ENCODE measurements at places on chromosomes 4 and X.
A peak's percentile ranks its signal among the peaks of the same experiment; 100 is the strongest.

DNA sequence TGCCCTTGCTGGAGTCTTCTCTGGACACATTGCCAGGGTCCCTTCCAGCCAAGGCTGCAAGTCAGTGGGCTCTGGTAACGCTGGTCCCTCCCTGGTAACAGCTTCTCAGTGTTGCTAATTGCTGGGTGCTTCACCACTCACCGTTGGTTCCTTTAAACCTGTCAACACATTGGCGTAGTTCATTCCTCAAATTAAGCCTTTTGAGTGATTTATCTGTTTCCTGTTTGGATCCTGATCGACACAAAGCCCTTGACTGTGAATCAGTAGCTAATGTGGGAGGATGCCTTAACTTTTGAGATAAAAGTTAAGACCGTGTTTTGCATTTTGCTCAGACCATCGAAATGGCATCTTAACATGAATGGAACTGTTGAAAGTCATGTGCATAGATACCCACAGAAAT, 125.9 kb downstream of the AMELX start:
- no peak for DNase-seq

DNA sequence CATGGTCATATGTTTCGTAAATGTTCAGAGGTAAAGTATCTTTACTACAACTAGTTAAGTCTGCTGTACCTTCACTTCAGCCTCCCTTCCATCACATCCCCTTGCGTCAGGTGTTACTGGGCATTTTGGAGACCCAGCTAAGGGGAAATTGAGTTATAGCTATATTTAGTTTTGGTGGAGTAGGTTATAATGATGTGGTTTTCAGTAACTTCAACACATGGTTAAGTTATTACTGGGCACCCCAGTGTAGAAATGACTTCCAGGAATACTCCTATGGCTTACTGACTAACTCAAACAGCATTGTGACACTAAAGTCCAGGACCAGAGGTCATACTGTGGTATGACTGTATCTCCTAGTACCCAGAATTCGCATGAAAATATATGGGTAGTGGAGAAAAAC, 23.4 kb upstream of the ACSL1 start:
- DNase-seq: no peak

- no peak for DNase-seq
Observed at GRCh38 chr4:81715757-81716156, 244.1 kb upstream of the RASGEF1B start.

DNA sequence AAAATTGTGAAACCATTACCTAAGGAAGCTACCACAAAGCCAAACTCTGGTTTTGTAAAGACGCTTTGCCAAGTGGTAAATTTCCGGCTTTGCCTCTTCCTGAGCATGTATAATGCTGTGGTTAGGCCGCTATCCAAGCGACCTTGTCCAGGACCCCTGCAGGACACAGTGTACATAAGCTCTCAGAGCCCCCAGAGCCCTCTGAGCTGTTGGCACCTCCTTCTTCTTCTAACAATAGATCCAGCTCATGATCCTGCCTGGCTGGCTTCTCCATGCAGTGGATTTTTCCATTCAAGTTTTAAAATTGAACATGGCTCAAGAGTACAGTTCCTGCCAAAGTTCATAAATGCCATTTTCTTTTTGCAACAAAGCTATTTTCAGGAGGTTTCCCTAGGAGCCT, 326.7 kb downstream of the MAPK10 start:
- no peak for DNase-seq

- DNase-seq: no peak
Observed at GRCh38 chr4:79650794-79651431, 242.9 kb upstream of the GK2 start.

- peak; percentile 53 for DNase-seq
Observed at GRCh38 chrX:154750301-154751202, at the start of gene GAB3. Gene GAB3, minus strand, starts transcription at chrX:154751077. Its CDS starts 52 bp downstream, at chrX:154751025.

- no peak for DNase-seq
Observed at GRCh38 chr4:46124773-46125413, 1.0 kb upstream of the GABRG1 start.

GRCh38 chr4:77201857-77202256, 44.9 kb downstream of the CCNG2 start:
- no peak for DNase-seq

GRCh38 chr4:61162116-61162515, 38.0 kb upstream of the ADGRL3 start:
- DNase-seq: no peak

DNA sequence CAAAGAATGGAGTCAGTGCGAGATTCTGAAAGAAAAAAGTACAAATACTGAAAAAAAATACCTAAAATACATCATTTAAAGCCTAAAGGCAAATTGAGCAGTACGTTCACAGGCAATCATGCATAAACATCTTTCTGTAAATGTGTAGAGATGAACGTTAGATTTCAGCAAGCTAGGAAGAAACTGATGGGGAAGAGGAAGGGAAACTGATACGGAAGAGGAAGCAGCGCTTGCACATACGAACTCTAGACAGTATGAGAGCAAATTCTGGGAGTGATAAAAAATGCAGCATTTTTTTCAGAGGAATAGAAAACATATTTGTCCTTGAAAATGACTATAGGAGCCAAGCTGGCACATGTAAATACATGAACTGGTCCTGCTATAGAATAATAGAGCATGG, 9.4 kb downstream of the ANKRD50 start:
- DNase-seq: no peak

GRCh38 chr4:151629097-151629783, 131.6 kb downstream of the GATB start:
- no peak for DNase-seq

GRCh38 chrX:29040160-29040559, 452.9 kb downstream of the IL1RAPL1 start:
- DNase-seq: no peak

- DNase-seq: no peak
Observed at GRCh38 chrX:14801136-14801535, 71.7 kb downstream of the FANCB start.

- no peak for DNase-seq
Observed at GRCh38 chr4:156475322-156475721, 496.3 kb downstream of the PDGFC start.

DNA sequence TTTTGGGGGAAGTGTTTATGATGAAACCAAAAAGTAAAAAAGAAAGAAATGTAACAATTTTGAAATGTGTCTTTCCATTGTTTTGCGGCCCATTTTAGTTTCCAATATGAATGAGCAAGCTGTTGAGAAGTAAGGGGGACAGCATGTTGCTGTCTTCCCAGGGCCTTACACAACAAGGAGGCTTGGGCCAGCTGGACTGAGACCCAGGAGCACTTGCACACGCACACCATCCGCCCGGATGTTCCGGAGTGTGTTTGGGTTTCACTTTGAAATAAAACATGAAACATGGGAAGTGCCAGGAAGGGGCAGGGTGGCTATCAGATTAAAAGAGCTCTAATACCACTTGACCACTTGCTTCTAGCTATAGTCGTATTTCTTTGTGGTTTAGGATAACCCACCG, 144.4 kb downstream of the NHS start:
- no peak for DNase-seq

DNA sequence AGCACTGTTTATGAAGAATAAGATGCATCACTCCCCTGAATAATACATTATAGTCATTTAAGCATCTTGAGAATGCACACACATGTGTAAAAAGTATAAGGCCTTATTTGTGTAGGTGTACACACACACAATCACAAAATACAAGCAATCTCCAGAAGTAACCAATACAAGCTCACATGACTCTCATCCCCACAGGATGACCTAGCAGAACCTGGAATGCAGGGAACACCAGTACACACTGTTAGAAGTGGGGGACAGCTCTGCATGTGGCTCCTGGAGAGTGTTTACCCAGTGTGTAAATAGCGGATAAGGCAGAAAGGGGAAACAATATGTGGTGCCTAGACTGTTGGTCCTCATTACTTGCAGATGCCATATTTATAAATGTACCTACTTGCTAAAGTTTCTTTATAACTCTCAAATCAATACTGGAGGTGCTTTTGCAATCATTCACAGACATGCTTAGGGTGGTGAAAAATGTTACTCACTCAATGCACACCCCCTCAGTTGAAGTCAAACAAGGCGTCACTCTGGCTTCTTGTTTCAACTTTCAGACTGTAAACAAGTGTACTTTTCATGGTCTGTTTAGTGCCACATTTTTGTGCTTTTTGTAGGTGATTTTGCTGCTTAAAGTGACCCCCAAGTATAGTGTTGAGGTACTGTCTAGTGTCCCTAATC, 73.1 kb downstream of the MAGEB17 start:
- no peak for DNase-seq

DNA sequence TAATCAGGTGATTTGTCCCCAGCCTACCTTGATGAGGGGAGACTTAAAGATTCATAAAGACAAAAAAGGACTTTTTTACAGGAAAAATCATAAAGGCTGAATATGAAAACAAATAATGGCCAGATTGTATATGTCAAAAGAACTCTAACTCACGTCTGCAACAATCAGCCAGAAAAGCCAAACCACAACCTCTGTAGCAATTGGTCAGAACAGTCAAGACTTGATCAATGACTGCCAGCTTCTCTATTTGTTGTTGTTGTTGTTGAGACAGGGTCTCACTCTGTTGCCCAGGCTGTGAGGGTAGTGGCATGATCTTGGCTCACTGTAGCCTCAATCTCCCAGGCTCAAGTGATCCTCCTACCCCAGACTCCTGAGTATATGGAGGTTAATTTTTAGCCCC, 35.9 kb upstream of the PPA2 start:
- no peak for DNase-seq

DNA sequence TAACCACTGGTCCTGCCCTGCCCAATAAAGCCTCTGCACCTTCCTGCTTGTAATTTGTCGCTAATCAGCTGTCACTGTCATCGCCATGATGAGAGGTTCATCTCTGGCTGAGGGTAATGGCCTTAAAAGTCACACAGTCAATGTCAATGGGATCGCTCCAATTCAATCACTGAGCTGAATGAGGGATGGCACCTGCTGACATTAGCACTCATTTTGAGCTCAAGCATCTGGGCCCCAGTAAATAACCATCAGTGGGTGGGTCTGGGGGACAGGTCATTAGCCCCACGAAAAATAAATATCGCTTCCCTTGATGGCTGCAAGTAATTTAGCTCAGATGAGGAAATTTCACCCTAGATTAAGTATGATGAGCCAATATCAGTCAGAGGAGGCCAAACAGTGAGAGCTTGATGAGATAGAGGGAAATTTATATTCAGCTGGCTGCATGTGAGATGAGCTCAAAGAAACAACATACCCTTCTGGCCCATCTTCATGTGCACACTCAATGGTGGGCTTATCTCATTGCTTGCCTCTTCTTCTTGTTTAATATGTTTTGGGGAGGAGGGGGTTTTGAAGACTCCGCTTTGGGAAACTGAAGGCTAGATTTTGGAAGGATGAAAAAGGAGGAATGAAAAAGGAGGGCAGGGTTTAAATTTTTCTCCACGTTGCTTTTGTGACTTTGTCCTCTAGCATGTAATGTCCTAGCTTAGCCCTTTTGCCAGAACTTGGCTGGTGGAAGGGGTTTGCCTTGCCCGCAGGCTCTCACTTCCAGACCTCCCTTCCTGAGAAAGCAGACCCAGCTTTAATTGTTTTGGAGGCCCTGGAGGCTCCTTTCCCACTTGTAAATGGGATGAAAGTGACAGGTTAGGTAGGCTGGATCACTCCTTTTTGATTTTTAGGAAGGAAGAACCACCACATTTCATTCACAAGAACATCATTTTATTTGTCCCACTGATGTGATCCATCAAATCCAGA, 84.8 kb upstream of the PAQR3 start:
- no peak for DNase-seq

- DNase-seq: no peak
Observed at GRCh38 chr4:12139296-12139695, 710.6 kb upstream of the HS3ST1 start.

- peak; percentile 1 for DNase-seq
Observed at GRCh38 chrX:147738265-147738664, 173.5 kb upstream of the FMR1 start.

DNA sequence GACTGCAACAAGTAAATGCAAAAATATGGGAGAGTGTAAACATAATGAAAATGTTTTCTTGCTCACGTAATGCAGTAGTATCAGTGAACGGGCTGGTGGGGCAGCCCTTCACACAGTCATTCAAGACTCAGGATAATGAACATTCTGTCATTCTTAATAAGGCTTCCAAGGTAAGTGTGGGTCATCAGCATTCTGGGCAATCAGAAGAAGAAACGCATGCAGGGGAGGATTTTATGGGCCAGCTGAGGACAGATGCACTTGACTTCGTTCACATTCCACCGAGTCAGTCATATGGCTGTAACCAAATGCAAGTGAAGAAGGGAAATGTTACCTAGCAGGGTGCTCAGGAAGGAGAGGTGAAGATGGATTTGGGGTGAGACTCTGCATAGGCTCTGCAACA, 68.0 kb upstream of the MAP9 start:
- DNase-seq: no peak

DNA sequence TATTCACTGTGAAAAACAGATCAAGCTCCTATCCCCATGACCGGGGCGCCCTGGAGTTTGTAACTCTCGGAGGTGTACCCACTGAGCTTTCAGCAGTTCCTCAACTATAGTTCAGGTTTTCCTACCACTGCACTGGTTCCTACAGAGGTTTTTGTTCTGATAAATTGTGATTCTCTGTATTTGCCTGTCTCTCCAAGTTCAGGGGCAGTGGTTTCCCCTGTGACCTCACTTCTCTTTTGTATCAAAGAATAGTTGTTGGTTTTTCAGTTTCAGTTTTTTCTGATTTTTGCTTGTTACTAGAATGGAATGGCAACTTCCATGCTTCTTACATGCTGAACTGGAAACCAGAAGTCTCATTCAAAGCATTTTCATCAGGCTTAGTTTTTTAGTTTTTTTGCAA, 56.8 kb upstream of the PLS3 start:
- no peak for DNase-seq

- no peak for DNase-seq
Observed at GRCh38 chr4:15479089-15479912, 9.6 kb downstream of the CC2D2A start.

GRCh38 chr4:24433515-24434214, 150.7 kb downstream of the DHX15 start:
- no peak for DNase-seq

DNA sequence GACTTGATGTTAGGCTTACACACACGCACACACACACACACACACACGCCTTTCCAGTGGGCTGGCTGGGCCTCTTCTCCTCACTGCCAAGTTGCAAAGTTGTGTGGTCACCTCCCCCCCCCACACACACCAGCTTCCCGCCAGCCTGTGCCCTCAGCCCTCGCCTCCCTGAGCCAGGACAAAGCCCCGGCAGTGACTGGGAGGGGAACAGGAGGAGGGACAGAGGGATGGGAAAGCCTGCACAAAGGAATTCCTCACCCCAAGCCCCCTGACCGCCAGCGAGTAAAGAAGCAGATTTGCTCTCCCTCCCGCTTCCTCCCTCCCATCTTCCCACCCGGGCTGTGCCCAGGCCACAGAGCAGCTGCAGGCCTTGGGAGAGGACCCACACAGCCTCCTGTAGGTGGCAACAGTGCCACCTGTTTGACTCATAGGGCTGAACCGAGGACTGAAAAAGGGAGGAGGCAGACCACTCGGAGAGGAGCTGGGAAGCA, at the start of gene GDPD2:
Gene GDPD2, plus strand, starts transcription at position 464 of the 491 bp plus-strand sequence. CDS start 1,671 bp downstream, outside the sequence.
- no peak for DNase-seq

DNA sequence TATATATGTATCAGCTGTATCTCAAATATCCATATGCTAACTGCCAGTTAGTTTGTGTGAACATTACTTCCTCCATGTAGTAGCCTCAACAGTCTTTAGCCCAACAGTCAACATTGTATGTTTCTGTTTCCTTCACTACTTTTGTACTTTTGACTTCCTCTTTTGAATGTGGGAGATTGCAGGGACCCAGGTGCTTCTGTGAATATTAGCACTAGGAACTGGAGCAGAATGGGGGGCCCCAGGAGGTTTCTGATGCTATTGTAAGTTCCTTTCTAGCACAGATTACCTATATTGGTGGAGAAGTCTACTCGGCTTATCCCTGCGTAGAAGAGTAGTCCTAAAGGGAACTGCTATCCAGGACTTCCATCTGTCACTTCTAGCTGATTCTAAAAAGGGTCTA, 2.3 kb downstream of the PLAC8 start:
- DNase-seq: peak; percentile 27

GRCh38 chrX:38327775-38328081, 419 bp upstream of the RPGR start:
- DNase-seq: no peak

All from stimulated activated CD4-positive, alpha-beta T cell treated with anti-CD3 and anti-CD28 coated beads, Interleukin-15, amount 100 ng/mL, for 24 hours (primary cell).